ENCODE measurements at places on chromosomes 5 and 9.

- DNase-seq: no peak
Observed at GRCh38 chr5:10266137-10266536, 16.1 kb downstream of the CCT5 start.

- DNase-seq: no peak
Observed at GRCh38 chr5:126812199-126812570, 35.2 kb downstream of the LMNB1 start.

- no peak for DNase-seq
Observed at GRCh38 chr5:175321927-175322532, 122.0 kb downstream of the DRD1 start.

GRCh38 chr5:531101-531748 is 7.0 kb upstream of the SLC9A3 start:
- no peak for DNase-seq

DNA sequence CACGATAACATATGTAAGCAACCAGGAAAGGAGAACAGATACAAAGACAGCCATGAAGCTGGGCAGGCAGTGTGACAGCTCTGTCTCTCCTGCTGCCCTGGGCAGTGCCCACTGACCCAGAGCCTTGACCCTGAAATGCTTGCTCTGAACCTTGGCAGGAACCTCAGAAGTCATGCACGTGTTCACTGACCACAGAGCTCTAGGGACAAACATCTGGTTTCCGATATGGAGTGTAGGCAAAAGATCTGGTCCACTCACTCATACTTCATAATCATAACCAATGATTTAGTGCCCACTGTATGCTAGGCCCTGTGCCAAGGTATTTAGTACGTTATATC is 102.6 kb downstream of the FSTL4 start:
- DNase-seq: no peak

- no peak for DNase-seq
Observed at GRCh38 chr9:126586236-126586635, 27.5 kb upstream of the LMX1B start.

DNA sequence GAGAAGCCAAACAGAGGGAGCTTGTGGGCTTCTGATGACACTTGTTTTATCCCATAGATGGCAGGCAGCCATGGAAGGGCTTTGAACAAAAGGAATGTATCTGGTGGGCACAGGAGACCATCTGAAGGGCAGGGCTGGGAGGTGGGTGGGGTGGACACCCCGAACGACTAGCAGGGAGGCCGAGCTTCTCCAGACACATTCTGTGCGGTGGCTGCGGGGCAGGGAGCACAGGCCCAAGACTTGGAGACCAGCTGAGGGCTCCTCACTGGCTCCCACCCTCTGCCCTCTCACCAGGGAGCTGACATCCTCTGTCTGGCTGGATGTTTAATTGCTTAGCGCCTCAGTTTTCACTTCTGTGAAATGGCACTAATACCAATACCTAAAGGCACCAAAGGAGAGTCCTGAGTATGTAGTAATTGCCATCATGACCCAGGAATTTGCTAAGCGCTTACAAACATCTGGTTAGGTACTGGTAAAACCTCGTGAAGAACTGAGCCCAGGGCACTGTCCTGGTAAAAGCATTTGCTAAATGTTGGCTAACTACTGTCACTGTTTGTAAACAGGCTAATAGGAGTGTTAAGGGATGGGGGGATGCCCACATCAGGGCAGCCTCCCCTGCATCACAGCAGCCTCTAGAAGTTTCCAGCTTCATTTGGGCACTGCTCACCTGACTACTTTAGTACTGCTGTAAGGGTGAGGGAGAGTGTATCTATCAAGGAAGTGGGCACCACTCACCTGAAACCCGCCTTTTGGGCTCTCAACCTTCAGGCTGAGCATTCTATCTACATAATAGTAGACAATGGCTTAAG is 2.1 kb upstream of the PHF2 start:
- DNase-seq: no peak

- DNase-seq: peak; percentile 15
Observed at GRCh38 chr5:132176987-132177386, 50.7 kb downstream of the P4HA2 start.

GRCh38 chr5:32551194-32551593 is 34.2 kb upstream of the SUB1 start:
- DNase-seq: no peak

GRCh38 chr5:115169487-115170133 is at the start of gene TRIM36:
TRIM36 (minus strand) TSS chr5:115169908; CDS start chr5:115169634, 274 bp downstream.
- DNase-seq: peak; percentile 90

- DNase-seq: no peak
Observed at GRCh38 chr5:25552871-25553481, 908.2 kb upstream of the CDH10 start.

- no peak for DNase-seq
Observed at GRCh38 chr9:89822996-89823395, 218.2 kb downstream of the GADD45G start.

- DNase-seq: no peak
Observed at GRCh38 chr9:87518702-87519335, 21.2 kb downstream of the DAPK1 start.

DNA sequence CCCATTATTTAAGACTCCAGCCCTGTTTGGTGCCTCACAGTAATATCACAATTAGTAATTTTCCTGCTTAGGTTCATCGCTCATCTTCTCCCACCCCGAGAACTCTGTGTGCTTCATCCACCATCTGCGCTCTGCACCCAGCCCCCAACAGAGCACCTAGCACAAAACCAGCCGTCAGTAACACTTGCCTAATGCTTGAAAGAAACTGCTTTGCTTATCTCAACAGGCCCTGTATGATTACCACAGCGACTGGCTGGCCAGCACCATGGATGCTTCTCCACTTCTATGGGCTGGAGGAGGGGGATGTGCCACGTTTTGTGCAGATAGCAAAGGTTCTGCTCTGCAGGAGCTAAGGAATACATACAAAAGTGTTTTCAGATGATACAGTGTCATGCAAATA is 166.8 kb downstream of the SPOCK1 start:
- no peak for DNase-seq

DNA sequence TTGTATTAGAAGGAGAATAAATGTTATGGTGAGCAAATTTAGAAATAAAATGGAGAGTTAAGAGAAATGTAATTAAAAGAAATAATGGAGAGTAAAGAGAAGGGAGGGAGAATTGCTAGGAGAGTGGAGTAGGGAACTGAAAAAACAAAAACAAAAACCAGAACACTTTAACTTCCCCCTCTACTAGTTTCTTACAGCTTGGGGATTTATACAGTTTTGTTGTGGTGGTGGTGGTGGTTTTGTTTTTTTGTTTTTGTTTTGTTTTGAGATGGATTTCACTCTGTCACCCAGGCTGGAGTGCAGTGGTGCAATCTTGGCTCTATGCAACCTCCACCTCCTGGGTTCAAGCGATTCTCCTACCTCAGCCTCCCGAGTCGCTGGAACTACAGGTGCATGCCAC is 322.4 kb downstream of the TMEM167A start:
- DNase-seq: no peak

GRCh38 chr9:88388886-88389605 is 802 bp downstream of the SPIN1 start:
- peak; percentile 28 for DNase-seq

DNA sequence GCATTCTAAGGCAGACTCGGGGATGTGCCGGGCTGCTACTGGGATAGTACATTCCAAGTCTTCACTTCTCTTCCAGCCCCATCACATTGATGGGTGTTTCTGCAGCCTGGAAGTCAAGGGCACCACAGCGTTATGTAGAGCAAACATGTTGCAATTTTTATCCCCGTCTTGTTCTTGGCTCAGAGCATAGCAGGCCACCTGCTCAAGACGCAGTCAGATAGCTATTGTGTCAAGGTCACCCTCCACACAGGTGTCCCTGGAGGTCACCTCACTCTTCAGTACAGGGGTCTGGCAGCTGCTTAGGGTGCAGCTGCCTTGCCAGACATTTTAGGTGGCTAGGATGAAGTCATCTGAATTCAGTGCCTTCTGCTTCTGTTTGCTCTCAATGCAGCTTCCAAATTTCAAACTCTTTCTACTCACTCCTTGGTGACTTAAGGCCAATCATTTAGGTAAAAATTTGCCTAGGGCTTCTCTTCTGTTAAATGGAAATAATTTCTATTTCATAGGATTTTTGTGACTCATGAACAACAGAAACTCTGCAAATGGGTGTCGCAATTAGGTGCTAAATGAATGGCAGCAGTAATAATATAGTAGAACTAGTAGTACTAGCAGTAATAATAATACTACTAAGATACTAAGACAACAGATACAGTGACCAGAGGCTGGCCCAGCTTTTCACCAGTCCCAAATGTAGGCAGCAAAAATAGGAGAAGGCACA is 24.3 kb downstream of the KCNV2 start:
- no peak for DNase-seq

GRCh38 chr5:370959-371810 is 49.7 kb downstream of the AHRR start:
- no peak for DNase-seq
